A673 (cell line): ENCODE measurements at places on chromosomes 2 and 18. TPM values are rescaled to one million over a fixed set of nuclear protein-coding genes. Genes with fewer than 3 reads are reported as not detected.

- no peak for DNase-seq
Observed at GRCh38 chr18:36706134-36706881, 122.5 kb downstream of the TPGS2 start.

- peak; percentile 1 for DNase-seq
Observed at GRCh38 chr2:41197781-41198180, 745.9 kb upstream of the SLC8A1 start.

DNA sequence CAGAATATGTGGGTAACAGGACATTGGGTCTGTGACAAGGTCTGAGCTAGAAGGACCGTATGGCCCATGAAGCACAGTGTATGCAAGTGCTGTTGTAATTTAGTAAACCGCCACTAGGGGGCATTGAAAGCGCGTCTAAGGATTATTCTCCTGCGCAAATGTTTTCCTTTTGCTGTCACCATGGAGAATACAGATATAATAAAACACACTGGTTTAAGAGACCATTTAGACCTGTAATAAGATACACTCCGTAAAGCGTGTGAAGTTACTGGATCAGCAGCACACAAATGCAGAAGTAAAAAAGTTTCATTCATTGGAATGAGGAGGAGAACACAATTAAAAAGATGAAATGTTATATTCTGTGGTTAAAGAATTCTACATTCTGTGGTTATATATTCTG, 272.4 kb downstream of the AGAP1 start:
- DNase-seq: peak; percentile 84

DNA sequence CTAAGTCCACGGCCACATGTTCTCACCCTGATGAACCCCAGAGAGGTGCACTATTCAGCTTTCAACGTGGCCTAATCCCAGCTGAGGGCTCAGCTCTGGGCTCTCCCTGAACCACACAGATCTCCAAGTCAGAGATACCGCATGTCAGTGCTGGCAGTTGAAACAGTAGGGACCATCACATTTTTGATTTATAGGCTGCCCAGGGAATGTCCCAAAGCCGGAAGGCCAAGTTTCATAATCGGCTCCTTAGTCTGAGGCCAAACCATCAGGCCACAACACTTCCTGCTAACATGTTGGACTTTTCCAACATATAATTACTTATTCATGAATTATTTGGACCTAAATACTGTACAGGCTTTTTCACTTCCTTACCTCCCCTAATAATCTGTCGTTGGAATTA, 91.9 kb upstream of the KLHL29 start:
- peak; percentile 35 for DNase-seq

GRCh38 chr2:27844821-27845255, 45.3 kb downstream of the RBKS start:
- DNase-seq: no peak

DNA sequence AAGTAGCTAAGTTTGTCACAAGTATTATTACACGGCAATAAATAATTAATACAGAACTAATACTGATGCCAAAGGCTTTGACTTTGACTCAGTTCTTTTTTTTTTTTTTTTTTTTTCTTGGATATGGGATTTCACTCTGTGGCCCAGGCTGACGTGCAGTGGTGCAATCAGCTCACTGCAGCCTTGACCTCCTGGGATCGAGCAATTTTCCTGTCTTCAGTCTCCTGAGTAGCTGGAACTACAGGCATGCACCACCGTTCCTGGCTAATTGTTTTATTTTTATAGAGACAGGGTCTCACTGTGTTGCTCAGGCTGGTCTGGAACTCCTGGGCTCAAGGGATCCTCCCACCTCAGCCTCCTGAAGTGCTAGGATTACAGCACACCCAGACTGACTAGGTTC, 284.5 kb downstream of the SS18 start:
- no peak for DNase-seq

DNA sequence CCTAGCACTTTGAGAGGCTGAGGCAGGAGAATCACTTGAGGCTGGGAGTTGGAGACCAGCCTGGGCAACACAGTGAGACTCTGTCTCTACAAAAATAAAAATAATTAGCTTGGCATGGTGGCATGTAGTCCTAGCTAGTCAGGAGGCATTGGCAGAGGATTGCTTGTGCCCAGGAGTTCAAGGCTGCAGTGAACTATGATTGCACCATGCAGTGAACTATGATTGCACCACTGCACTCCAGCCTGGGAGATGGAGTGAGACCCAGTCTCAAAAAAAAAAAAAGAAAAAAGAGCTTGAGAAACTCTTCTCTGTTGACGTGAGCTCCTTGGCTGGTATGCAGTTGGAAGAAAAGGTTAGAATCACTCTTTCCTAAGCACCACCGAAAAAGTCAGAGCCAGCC, 125.1 kb upstream of the TNP1 start:
- no peak for DNase-seq

DNA sequence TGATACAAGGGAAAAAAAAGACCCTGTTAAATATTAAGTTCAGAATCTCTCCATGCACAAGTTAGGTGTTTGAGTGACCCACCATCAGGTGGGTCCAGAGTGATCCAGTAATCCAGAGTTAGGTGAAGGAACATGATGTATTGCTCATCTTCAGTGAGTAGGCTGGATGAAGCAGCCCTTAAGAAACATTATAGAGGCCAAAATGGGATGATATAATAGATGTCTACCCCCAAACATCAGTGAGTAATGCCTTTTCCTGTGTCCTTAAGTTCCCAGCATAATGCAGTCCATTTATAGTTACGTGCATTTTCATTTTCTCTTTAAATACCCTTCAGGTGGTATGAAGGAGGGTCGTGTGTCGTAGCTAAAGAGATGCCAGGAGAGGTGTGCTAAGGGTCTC, 89.6 kb downstream of the MAP4K4 start:
- DNase-seq: no peak

- DNase-seq: no peak
Observed at GRCh38 chr18:28267276-28267675, 90.3 kb upstream of the CDH2 start.

GRCh38 chr2:185796758-185797157, 58.2 kb downstream of the FSIP2 start:
- DNase-seq: no peak

GRCh38 chr2:227793148-227793712, 20.4 kb upstream of the CCL20 start:
- no peak for DNase-seq

DNA sequence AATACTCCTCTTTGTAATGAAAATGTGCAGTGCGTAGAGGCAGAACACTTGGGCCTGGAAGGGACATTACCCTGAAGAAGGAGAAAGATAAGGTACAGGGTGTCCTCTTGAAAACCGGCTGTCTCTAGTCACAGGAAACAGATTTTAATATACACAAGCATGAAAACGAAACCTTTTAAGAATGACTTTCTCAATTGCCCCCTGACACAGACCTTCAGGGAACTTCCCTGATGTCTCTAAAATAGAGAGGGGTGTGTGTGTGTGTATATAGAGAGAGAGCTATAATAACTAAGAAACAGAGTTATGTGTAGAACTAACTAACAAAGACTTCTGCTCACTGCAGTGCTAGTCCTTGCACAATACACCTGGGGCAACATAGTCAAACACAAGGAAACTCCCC, 780.0 kb downstream of the CNTNAP5 start:
- no peak for DNase-seq

Gene CD207
- 1.1 and 2.4 TPM in 2 replicates for total RNA-seq

Gene CENPO
- 61.9 and 69.4 TPM in 2 replicates for total RNA-seq

Gene CENPA
- 59.2 and 66.3 TPM in 2 replicates for total RNA-seq

Gene ALPI
- not detected in 2 replicates for total RNA-seq

Gene CFAP210
- total RNA-seq: 0.37 and 0.83 TPM in 2 replicates

Gene SLC11A1
- 0.09 TPM in 1 of 2 replicates, not detected in the other for total RNA-seq

Gene B3GNT7
- 0.09 TPM in 1 of 2 replicates, not detected in the other for total RNA-seq

Gene KYNU
- 0.44 and 2.5 TPM in 2 replicates for total RNA-seq

Gene HOXD10
- total RNA-seq: 88.6 and 98.3 TPM in 2 replicates

Gene SPC25
- total RNA-seq: 56.3 and 64.3 TPM in 2 replicates
